ENCODE measurements at places on chromosomes 13 and 19.

GRCh38 chr13:113586661-113587479 is 2.3 kb downstream of the TFDP1 start:
- no peak for DNase-seq

DNA sequence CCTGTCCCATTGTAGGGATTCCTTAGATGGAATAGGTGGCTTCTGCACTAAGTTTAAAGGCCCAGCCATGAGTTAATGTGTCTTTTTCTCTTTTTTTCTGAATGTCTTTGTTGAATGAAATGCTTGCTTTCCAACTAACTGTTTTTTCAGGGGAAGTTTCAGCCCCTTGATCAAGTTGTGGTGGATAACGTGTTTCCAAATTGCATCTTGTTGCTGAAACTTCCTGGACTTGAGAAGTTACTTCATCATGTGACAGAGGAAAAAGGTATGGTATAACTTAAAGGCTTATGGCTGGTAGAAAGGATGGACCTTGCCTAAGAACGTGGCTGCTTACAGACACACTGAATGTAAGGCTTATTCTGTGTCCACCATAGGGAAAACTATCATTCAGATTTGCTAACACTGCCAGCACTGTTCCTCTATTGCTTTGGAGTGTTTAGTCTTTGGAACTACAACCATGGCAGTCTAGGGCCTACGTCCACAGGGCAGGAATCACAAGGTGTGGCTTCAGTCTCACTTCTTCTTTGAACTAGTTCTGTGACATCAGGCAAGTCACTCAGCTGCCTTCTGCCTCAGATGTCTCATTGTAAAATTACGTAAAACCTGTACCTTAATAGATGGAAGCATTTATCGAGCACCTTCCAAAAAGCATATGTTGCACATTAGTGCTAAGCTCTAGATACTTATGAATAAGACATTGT is 25.3 kb downstream of the RNASEH2B start:
- no peak for DNase-seq

GRCh38 chr19:3969435-3970312 is 1.2 kb downstream of the DAPK3 start:
- no peak for DNase-seq

DNA sequence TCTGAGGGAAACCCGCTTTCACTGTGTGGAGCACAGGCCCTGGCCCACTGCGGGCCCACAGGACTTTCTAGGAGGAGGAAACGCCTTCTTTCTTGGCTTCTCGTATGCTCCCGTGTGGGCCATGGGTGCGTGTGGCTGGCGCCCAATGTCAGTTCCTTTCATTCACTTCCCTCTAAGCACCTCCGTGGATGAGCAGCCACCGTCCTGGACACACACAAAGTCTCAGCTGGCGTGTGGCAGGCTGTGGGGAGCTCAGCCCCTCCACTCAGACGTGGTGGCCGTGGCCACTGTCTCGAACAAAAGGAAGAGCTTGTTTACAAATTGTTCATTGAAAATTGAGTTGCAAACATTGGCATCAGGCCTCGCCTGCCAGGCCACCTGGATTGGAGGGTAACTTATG is 240.0 kb upstream of the SGCG start:
- no peak for DNase-seq

DNA sequence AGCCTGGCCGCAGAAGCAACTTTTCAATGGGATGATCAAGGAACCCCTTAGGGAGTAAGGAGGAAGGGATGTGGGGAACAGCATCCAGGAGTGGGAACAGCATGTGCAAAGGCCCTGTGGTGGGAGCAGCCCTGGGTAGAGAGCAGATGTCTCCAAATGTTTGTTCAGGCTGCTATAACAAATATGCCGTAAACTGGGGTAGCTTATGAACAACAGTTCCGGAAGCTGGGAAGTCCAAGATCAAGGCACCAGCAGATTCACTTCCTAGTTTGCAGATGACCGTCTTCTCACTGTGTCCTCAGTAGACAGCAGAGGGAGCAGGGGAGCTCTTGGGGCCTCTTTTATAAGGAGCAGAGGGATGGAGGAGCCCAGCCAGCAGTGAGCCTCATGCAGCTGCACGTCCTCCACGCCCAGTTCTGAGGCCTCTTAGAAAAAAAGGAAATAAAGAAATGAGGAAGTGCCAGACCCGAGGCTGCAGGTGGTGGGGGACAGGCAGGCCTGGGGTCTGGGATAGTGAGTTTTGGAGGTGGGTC is 4.2 kb upstream of the LRRC25 start:
- DNase-seq, result no peak

DNA sequence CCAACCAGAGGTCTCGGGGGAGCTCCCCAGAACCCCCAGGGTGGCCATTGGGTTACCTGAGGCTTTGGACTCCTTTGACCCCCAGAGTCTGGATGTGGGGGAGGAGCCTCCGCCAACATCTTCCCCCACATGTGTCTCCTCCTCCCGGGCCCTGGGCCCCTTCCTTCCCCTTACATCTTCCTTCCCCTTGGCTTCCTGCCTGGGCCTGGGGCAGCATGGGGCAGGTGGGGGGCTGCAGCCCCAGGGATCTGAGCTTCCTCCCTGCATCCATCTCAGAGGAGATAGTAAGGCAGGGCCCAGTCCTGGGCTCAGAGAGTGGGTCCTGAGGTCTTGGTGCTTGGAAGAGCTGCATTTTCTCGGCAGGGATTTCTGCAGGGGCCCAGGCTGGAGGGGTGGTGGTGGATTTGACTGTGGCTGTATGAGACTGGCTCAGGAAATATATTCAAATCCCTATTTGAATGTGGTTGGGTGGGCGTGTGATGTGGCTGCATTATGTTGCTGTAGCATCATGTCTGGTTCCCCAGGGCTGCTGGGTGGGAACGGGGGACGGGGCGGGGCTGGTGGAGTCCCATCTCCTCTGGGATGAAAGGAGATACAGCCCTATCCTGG is 919 bp downstream of the VAV1 start:
- no peak for DNase-seq
